Stimulated activated CD8-positive, alpha-beta memory T cell treated with anti-CD3 and anti-CD28 coated beads, Interleukin-4, amount 100 ng/mL, for 4 hours (primary cell): ENCODE measurements at places on chromosomes 13 and 19.

- DNase-seq: peak; percentile 41
Measured at GRCh38 chr19:18098891-18099622, 1.5 kb downstream of the MAST3 start.

- DNase-seq: no peak
Measured at GRCh38 chr13:19604306-19604705, 29.2 kb upstream of the MPHOSPH8 start.

DNA sequence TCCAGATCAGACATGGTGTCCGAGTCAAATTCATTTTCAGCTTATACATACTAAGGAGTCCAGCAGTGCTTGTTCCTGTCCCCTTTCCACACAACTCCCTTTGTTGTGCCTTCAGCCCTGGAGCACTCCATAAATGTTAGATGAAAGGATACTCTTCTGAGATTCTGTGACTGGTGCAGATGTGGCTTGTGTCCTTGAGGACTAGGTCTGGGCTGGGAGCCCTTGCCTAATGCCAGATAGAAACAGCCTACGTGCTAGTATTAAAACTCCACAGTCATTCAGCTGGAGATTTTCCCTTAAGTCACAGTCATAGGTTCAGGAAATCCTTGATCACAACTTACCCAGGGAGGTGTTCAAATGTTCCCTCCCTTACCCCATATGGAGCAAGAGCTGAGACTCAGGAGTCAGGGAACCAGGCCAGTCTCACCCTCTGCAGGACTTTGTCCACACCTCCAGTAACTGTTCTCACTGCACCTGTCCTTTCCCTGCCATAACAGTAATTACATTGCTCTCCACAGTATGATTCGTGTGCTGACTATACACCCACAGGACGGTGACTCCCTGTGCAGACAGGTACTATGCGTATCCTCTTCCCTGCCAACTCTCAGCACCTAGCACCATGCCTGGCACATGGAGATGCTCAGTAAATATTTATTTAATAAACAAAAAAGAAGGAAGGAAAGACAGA is 15.5 kb upstream of the SERPINE3 start:
- DNase-seq: no peak

DNA sequence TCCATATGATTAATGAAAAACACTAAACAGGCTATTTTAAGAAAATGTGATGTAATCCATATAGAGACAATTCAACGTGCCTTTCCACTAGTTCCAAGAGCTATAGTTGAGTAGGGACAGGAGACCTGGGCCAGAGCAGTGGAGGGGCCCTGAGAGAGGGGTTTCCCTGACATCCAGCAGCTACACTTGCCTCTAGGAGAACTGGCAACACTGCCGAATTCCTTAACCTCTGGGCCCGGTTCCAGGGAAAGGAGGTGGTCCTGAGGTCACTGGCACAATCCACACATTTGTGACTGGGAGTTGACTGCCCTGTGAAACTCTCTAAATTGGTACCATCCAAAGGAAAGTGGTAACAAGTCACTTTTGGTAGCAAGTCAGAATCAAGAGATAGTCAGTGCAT is 264.4 kb downstream of the DCLK1 start:
- no peak for DNase-seq

- DNase-seq: no peak
Measured at GRCh38 chr13:88717946-88718345, 1046.8 kb downstream of the SLITRK5 start.

GRCh38 chr13:111058796-111059506 is 56.2 kb upstream of the ARHGEF7 start:
- no peak for DNase-seq

GRCh38 chr19:31013384-31014020 is 335.7 kb downstream of the TSHZ3 start:
- no peak for DNase-seq

DNA sequence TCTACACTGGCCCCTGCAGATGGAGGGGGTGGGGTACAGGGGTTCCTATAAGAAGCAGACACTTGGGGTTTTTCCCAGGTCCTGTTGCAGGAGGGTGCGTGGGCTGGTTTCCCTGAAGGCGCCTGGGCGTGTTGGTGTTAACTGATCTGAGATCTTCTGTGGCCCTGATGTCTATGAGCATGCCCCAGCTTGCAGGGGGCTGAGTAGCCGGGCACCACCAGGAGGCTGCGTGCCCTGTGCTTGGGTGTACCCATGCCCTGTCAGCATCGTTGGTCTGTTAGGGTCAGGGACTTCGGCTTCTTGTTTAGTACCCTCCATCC is 45.3 kb downstream of the CAPN12 start:
- DNase-seq: no peak

DNA sequence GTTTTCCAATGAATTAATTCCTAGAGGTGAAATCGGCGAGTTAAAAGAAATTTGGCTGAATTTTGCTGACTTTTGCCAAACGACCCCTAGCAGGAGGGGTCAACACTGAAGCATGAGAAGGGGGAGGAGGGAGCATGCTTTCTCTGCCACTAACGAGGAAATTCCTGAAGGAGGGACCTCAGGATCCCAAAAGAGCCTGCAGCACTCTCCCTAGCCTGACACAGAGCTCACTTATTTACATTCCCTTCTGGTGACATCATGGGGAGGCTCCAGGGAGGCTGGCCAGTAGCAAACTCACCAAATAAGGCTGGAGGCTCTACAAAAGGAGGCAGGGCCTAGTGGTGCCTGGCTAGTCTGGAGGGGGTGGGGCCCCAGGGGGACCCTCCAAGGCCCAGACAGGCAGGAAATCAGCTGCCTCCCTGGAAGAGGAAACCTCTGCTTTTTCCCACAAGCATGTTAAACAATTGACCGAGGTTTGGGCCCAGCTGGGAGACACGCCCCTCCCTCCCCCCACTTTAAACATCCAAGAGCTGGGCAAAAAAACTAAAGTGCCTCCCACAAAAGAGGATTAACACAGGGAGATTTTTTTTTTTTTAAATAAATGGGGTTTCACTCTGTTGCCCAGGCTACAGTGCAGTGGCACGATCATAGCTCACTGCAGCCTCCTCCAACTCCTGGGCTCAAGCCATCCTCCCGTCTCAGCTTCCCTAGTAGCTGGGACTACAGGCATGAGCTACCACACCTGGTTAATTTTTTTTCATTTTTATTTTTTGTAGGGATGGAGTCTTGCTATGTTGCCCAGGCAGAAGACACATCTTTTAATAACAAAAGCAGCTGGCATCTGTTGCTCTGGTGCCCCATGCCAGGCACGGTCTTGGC is 2.1 kb downstream of the DAPK3 start:
- DNase-seq: no peak

GRCh38 chr19:46162731-46163130 is 14.7 kb downstream of the IGFL2 start:
- no peak for DNase-seq

- no peak for DNase-seq
Measured at GRCh38 chr13:111872475-111873150, 194.3 kb upstream of the SOX1 start.

DNA sequence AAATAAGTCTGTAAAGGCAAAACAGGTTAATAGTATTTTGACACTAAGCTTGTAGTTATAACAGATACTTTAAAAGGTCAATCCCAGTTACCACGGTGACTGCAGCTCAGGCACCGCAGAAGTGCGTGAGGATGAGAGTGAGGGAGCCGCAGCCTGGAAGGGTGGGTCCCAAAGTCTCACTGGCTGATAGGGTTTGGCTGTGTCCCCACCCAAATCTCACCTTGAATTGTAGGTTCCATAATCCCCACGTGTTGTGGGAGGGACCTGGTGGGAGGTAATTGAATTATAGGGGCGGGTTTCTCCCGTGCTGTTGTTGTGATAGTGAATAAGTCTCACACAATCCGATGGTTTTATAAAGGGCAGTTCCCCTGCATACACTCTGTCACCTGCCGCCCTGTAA is 40.0 kb upstream of the GAS6 start:
- no peak for DNase-seq

- no peak for DNase-seq
Measured at GRCh38 chr19:33688171-33688992, 66.6 kb downstream of the CHST8 start.

DNA sequence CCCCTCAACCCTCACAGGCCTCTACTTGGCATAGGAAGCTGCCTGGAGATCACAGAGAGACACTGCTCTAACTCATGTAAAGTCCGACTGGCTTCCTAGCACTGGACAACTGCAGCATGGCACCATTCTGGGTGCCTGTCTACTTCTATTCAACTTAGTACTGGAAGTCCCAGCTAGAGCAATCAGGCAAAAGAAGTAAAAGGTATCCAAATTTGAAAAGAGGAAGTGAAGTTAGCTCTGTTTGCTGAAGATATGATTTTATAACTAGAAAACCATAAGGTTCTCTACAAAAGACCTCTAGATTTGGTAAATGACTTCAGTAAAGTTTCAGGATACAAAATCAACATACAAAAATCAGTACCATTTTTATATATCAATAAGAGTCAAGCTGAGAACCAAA is 1017.6 kb downstream of the PCDH9 start:
- no peak for DNase-seq

DNA sequence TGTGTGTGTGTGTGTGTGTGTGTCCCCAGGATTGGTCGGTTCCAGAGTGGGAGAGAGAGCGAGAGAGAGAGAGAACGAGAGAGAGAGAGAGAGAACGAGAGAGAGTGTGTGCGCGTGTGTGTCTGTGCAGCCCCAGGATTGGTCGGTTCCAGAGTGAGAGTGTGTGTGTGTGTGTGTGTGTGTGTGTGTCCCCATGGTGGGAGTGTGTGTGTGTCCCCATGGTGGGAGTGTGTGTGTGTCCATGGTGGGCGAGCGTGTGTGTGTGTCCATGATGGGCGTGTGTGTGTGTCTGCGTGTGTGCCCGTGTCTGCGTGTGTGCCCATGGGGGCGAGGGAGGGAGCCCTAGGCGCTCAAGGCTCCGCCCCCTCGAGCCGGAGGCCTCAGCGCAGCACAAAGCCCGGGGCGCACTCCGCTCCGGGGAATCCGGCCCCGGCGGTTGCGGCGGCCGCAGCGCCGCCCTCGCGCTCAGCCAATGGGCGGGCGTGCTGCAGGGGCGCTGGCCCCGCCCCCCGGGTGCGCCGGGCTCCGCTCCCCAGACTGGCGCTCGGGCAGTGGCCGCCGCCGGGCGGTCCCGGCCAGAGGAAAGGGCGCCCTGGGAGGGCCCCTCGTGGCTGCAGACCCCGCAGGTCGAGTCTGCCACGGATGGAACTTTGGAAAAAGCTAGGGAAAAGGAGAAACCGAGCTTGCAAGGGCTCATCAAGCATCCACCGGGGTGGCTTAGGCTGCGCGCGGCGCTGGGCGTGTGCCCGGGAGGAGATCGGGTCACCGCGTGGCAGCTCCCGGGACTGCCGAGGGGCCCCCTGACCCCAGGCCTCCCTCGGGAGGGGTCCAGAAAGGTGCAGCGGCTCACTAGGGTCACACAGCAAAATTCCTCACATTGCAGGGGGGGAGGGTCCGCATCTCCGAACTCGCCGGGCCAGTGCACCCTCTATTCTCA is 96.2 kb downstream of the INSR start:
- DNase-seq: peak; percentile 77

- no peak for DNase-seq
Measured at GRCh38 chr13:50613356-50613831, 230.1 kb downstream of the DLEU7 start.

DNA sequence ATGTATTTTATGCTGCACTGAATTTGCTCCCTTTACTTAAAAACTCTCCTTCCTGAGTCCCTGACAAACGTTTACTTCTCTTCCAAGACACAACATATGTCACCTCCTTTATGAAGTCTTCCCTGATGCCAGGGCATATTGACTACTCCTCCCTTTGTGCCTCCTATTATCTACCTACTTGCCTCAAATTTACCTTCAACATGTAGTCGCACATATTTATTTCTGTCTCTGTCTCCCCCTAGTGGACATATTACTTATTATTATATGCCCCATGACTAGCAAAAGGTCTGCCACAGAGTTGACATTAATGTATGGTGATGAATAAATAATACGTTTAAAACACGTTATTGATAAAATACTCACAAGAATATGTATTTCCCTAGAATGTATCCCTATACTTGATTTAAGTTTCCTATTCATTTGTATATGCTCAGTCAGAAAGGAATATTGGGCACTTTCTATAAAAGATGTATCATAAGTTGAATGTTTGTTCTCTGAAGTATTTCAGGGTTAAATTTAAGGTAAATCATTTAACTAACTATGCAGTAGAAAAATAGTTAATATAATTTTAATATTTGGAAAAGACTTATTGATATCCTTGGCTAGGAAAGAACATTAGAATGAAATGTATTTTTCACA is 250.3 kb upstream of the ATXN8OS start:
- DNase-seq: no peak

DNA sequence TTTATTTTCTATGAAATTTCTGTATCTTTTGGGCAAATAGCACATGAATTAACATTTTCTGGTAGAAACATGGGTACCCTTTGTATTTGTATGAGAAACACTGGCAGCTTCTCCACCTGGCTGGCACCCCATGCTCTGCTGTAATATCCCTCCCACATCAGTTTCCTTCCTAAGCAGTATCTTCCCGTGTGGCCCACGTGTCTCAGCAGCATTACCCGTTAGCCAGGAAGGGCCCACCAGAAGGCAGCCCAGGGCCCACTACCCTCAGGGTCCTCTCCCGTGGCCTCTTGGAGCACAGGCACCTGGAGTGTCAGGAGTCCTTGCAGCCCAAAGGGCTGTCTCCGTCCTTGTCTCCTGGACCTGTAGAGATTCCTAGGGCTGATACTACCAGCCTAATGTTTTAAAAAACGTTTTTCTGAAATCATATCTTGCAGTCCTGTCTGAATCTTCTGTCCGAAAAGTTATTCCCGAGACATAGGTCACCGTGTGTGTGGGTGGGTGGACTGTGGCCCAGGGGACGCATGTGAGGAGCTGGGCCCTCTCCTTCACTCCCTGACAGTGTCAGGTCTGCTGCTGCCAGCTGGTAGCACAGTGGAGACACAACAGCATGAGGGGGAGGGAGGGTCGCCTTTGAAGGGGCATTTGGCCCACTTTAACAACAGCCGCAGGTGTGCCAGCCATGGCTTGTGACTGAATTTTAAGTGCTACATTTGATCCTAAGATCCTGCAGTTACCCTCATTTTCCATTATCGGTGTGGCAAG is 22.0 kb upstream of the TEX29 start:
- no peak for DNase-seq

DNA sequence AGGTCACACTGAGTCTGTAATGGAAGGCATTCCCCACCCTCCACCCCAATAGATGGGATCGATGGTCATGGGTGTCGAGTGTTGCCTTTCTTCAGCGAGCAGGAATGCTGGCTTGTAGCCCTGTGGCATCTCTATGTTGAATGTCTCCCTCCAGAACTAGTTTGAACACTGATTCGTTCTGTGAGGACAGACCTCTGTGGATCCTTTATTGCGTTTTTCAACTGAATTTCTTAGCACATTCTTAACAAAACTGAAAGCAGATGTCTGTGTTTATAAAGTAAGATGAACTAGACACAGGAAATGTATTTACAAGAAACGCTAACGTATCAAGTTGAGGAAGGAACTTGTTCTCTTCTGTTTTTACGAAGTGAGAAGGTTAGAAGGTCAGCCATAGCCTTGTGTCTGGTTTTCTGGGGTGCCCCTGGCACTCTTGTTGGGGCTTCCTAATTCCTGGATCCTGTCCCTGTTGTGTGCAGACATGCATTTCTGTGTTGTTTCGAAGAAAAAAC is 36.8 kb upstream of the TM9SF2 start:
- no peak for DNase-seq

DNA sequence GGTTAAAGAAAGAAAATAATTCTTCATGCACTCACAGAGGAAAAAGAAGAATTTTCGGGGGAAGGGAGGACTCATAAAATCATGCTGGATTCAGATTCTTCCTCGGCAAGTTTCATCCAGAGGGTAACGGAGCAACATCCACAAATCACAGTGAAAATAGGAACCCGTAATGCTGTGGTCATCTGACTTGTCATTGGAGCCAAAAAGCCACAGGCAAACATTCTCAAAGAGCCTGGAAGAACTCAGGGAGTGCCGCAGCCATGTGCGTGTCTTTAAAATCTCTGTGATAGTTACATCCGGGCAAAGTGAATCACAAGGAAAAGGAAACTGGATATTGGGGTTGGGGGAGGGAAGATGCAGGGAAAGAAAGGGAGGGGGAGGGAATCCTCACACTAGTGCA is 33.0 kb upstream of the VSTM2B start:
- DNase-seq: no peak
